Stimulated activated CD4-positive, alpha-beta T cell treated with anti-CD3 and anti-CD28 coated beads, Interleukin-1b, Interleukin-23, amount 100 ng/mL, for 4 hours (primary cell): ENCODE measurements at places on chromosomes 6 and 20.

GRCh38 chr20:57439432-57439831 lies 48.2 kb downstream of the RBM38 start:
- no peak for DNase-seq

GRCh38 chr6:40997234-40997957 lies 41.6 kb downstream of the UNC5CL start:
- no peak for DNase-seq

DNA sequence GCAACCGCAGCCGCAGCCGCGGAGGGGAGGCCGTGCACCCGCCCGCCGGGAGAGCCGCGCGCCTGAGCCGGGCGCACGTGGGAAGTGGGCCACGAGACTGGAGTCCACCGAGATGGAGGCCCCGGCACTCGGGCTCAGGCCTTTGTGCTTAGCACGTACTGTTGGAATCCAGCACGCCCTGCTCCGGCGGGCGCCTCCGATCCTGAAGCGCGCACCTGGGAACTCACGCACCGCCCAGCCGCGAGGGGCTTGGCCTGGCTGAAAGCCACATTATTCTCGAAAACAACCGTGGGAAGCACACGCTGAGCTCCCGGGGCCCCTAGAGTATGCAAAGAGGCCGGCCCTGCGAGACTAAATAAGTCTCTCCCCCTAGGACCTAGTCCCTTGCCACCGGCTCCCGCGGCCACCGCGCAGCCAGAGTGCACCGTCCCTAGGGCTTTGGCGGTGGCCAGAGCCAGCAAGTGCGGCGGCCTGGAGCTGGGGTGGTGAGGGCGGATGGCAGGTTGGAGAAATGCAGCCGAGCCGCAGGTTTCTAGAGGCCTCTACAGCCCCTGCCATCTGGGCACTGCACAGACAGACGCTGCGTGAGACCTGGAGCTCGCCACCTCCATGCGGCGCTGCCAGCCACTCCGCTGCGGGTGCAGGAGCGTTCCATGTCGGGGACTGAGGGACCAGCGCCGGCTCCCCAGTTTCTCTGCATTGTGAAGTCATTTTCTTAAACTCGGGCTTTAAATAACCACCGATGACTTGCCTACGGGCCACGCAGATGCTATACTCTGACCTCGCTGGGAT lies 42.0 kb upstream of the LY86 start:
- DNase-seq = peak; percentile 28

GRCh38 chr6:105301756-105302616 lies 100.9 kb downstream of the PREP start:
- DNase-seq = no peak

- DNase-seq = peak; percentile 1
Observed at GRCh38 chr6:146028252-146028795, 538 bp upstream of the GRM1 start.

GRCh38 chr20:37777012-37777950 lies 83.5 kb downstream of the CTNNBL1 start:
- no peak for DNase-seq

DNA sequence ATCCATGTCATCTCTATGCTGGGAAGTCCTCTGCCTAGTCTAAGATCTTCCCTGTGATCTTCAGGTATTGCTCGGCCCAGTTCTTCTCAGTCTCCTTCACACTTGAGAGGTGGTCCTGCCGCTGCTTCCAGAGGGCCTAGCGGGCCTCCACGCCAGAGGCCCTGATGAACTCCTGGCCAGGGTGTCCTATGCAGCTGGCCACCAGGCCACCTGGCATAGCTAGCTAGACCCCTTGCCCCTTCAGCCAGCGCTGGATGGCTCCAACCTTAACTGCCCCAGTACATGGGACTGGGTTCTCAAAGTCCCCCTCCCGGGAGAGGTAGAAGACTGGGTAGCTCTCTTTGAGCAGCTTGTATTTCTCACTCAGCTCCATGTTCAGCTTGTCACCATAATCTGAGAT lies 81.1 kb downstream of the ZFP64 start:
- no peak for DNase-seq
